ENCODE measurements at places on chromosomes 2 and 18. TPM values are rescaled to one million over a fixed set of nuclear protein-coding genes. Genes with fewer than 3 reads are reported as not detected.
A peak's percentile ranks its signal among the peaks of the same experiment; 100 is the strongest.

Gene FEV
- polyA plus RNA-seq, result 0.62 TPM

Gene CCBE1
- polyA plus RNA-seq, result 4.5 TPM

Gene L3MBTL4
- 1.3 TPM for polyA plus RNA-seq

Gene MOGAT1
- polyA plus RNA-seq, result not detected

Gene CNDP1
- 0.44 TPM for polyA plus RNA-seq

Gene DSG2
- polyA plus RNA-seq, result 8.0 TPM

GRCh38 chr18:66752733-66753132 lies 148.8 kb upstream of the CDH19 start:
- H3K27me3 ChIP-seq, result no peaks in the 10 kb centered on the region
- H3K4me3 ChIP-seq, result no peak overlapping the region
- no peak overlapping the region for H3K27ac ChIP-seq
- H3K36me3 ChIP-seq, result no peaks in the 10 kb centered on the region
- no peaks in the 10 kb centered on the region for H3K4me1 ChIP-seq

GRCh38 chr2:21267232-21267835 lies 143.6 kb downstream of the TDRD15 start:
- no peaks in the 10 kb centered on the region for H3K36me3 ChIP-seq
- H3K27me3 ChIP-seq, result peaks cover 3% of the 10 kb centered on the region
- peak; percentile 14 for DNase-seq

DNA sequence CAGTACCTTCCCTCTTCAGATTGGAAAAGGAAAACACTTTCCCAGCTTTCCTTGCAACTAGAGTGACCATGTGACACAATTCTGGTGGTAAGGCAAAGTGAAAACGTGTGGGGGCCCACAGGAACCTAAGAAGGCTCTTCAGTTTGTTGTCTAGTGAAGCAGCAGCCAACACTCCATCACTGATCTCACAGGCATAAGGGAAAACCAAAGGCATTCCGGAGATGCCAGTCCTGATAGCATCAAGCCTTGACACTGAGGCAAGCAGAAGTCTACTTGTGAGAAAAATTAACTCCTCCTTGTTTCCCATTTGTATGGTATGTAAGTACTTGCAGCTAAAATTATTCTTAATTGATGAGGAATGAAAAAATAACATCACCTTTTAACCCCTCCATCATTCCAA lies 88.3 kb downstream of the ETAA1 start:
- H3K36me3 ChIP-seq, result no peaks in the 10 kb centered on the region
- DNase-seq, result no peak
- no peak overlapping the region for H3K27ac ChIP-seq
- H3K27me3 ChIP-seq, result no peaks in the 10 kb centered on the region
- H3K4me3 ChIP-seq, result no peak overlapping the region
- H3K4me1 ChIP-seq, result no peaks in the 10 kb centered on the region

DNA sequence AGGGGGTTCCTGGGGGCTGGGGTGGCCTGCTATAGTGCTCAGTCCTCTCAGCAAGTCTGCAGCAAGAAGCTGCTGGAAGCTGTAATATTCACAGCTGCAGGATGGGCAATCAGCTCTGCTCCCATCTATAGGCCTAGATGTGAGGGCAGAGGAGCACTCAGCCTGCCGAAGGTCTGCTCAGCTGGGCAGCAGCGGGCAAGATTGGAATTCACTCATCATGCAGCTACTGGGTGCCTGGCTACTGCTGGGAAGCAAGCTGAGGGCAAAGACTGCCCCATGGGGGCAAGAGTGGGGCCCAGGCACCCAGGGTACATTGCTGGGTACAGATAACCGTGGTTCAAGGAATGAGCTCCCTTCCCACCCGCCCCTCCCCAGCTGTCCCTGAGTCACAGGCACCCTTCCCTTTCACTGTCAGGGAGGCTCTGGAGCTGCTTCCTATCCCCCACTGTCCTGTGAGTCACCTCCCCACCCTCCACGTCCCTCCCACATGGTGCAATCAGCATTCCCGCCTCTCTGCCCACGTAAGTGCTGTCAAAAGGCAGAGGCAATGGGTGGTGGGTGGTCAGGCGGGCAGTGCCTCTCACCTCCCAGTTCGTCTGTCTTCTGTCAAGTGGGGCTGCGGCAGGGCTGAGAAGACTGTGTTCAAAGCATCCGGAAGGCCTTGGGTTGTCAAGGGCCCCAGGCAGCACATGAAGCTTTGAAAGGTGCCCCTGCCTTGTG lies 169.2 kb downstream of the TRIM43 start:
- no peak overlapping the region for H3K27ac ChIP-seq
- no peaks in the 10 kb centered on the region for H3K36me3 ChIP-seq
- H3K4me3 ChIP-seq, result no peak overlapping the region

DNA sequence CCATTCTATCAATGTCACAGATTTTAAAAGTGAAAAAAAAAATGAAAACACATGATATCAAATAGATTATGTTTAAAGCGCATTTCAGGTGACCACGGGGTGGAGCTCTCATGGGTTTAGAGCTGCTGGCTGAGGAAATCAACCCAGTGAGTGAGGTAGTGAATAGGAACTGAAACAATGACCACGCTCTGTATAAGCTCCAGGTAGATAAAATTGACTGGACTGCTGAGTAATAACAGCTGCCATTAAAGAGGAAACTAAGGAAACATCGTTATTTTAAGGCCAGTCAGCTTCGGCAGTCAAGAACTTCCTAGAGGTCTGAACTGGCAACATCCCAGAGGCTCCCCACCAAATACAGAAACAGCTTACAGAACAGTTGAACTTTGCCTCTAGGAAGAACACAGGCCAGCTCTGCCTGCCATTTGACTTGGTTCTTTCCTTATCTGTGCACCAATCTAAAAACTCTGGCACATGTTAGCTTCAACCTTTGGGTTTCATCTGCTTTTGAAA lies 185.9 kb downstream of the PDE1A start:
- no peak overlapping the region for H3K4me3 ChIP-seq
- peak; percentile 12 for DNase-seq
- H3K4me1 ChIP-seq, result no peaks in the 10 kb centered on the region
- H3K27me3 ChIP-seq, result no peaks in the 10 kb centered on the region
- H3K36me3 ChIP-seq, result no peaks in the 10 kb centered on the region

DNA sequence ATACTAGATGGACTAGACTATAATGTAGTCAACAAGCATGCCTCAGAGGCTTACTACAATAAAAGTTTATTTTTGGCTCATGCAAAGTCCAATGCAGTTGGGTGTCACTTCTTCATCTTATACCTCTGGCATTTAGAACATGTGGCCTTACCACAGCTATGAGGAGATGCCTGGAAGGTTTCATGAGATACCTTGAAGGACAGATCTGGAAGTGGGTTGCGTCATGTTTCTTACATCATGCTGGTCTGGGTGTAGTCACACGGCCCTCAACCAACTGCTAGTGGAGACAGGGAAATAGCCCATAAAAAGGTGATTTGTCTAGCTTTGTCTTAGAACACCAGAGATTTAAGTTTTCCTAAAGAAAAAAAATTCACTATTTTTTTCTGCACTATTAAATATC lies 91.7 kb upstream of the MMADHC start:
- H3K36me3 ChIP-seq, result no peaks in the 10 kb centered on the region
- no peaks in the 10 kb centered on the region for H3K4me1 ChIP-seq
- no peaks in the 10 kb centered on the region for H3K27me3 ChIP-seq
- no peak overlapping the region for H3K27ac ChIP-seq

DNA sequence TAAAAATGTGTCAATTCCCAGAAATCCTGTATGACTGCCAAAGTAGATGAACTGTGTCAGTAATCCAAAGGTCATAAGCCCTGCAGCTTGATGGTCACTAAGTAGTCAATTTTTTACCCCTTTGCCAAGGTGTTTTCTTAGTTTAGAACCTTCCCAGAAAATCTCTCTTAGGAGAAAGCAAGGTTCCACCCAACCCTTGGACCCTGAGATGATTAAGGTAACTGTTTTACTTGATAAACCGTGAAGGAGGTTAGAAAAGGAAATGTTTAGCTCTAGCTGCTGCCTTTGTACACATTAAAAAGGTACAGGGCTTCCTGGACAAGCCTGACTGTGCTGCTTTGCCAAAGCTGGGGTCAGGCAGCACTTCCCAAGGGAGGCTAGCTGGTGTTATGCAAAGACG lies 24.4 kb upstream of the LRP2 start:
- DNase-seq, result no peak
- H3K27me3 ChIP-seq, result no peaks in the 10 kb centered on the region
- H3K4me1 ChIP-seq, result no peaks in the 10 kb centered on the region
- no peak overlapping the region for H3K4me3 ChIP-seq
